ENCODE measurements at places on chromosomes 6 and 20. TPM values are rescaled to one million over a fixed set of nuclear protein-coding genes. Genes with fewer than 3 reads are reported as not detected.

Gene MUC21
- not detected for total RNA-seq

Gene PBOV1
- total RNA-seq = not detected

Gene TRIM40
- not detected for total RNA-seq

Gene PRDM13
- not detected for total RNA-seq

Gene ENPP1
- 0.65 TPM for total RNA-seq

Gene LRRC73
- total RNA-seq = 0.65 TPM

Gene SAPCD1
- total RNA-seq = not detected

Gene LINC00237
- total RNA-seq = not detected

Gene HFE
- total RNA-seq = 3.3 TPM

Gene TNF
- total RNA-seq = not detected

Gene TMEM200A
- 0.67 TPM for total RNA-seq

Gene IL20RA
- total RNA-seq = 0.19 TPM

Gene LGSN
- not detected for total RNA-seq
